Activated CD4-positive, alpha-beta T cell treated with anti-CD3 and anti-CD28 coated beads for 36 hours (primary cell): ENCODE measurements at places on chromosomes 1 and 21. TPM values are rescaled to one million over a fixed set of nuclear protein-coding genes. Genes with fewer than 3 reads are reported as not detected.

GRCh38 chr1:204435872-204436271 lies 24.3 kb upstream of the PPP1R15B start:
- no peaks in the 10 kb centered on the region for H3K27me3 ChIP-seq
- H3K36me3 ChIP-seq: peaks cover 36% of the 10 kb centered on the region
- H3K4me1 ChIP-seq: peaks cover 24% of the 10 kb centered on the region
- no peak for DNase-seq
- peak overlapping the region; percentile 8 for H3K27ac ChIP-seq

- no peak overlapping the region for H3K27ac ChIP-seq
- H3K27me3 ChIP-seq: no peaks in the 10 kb centered on the region
- no peaks in the 10 kb centered on the region for H3K4me1 ChIP-seq
- no peak for DNase-seq
- H3K4me3 ChIP-seq: no peak overlapping the region
Observed at GRCh38 chr1:10378081-10378841, 20.6 kb upstream of the PGD start.

GRCh38 chr1:148308832-148309458 lies 156.9 kb upstream of the NBPF11 start:
- H3K4me1 ChIP-seq: peaks cover 16% of the 10 kb centered on the region
- H3K27me3 ChIP-seq: peaks cover 51% of the 10 kb centered on the region
- no peak for DNase-seq

RSPH1 gene
- 0.34 TPM for total RNA-seq

GRCh38 chr1:195462646-195463045 lies 1145.6 kb downstream of the KCNT2 start:
- DNase-seq: no peak
- H3K27ac ChIP-seq: no peak overlapping the region
- no peaks in the 10 kb centered on the region for H3K4me1 ChIP-seq
- no peak overlapping the region for H3K4me3 ChIP-seq
- no peaks in the 10 kb centered on the region for H3K27me3 ChIP-seq

LPGAT1 gene
- total RNA-seq: 24.9 TPM

GRCh38 chr1:14524826-14525636 lies 73.5 kb upstream of the KAZN start:
- H3K36me3 ChIP-seq: no peaks in the 10 kb centered on the region
- no peaks in the 10 kb centered on the region for H3K4me1 ChIP-seq
- DNase-seq: no peak

LIPI gene
- not detected for total RNA-seq

DNA sequence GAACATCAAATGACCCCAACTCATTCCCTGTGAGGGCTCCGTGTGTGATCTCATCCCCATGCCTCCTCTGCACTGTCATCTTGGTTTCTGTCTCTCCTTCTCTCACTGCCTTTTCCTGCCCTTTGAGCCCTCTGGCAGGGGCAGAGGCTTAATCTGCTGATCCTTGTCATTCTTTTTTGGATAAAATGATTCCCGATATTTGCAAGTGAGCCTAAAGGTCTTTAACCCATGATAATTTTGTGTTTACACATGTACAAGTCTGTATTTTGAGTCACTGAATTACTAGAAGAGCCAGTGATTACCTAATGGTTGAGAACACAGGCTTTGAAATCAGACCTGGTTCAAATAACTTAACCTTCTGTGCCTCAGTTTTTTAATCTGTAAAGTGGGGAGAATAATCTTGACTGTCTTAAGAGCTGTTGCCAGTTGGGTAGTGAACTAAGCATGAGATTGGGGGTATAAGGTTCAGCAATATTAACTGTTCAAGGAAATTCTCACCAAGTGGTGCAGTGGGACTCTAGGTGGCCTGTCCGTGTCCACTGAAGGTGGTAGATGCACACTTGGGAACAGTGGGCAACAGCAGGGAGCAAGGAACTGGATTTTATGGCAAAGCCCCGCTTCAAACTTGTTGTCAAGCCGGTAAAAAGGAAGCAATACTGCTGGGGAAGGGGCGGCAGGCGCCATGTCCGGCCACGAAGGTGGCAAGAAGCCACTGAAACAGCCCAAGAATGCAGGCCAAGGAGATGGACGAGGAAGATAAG lies 1.6 kb downstream of the ECHDC2 start:
- H3K27ac ChIP-seq: peak overlapping the region; percentile 24
- H3K36me3 ChIP-seq: no peaks in the 10 kb centered on the region
- no peak for DNase-seq

GRCh38 chr1:204736836-204737235 lies 51.3 kb upstream of the LRRN2 start:
- peaks cover 11% of the 10 kb centered on the region for H3K27me3 ChIP-seq
- DNase-seq: no peak
- no peaks in the 10 kb centered on the region for H3K4me1 ChIP-seq
- H3K4me3 ChIP-seq: no peak overlapping the region

SPRR2A gene
- total RNA-seq: not detected

DNA sequence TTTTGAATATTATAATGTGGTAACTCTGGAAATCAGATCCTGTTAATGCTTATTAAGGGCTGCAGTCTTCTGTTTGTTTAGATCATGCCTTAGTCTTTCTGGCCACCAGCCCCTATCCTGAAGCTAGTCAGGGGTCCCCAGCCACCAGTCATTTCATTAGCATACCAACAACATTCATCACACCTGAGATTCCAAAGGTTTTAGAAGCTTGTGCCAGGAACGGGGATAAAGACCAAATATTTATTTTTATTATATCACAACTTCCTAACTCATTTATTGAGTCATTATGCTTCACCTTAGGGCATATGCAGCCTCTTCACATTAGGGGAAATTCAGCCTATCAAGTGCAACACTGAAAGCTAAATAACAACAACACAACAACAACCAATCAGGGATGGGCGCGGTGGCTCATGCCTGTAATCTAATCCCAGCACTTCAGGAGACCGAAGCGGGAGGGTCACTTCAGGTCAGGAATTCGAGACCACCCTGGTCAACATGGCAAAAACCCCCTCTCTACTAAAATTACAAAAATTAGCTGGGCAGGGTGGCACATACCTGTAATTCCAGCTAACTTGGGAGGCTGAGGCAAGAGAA lies 2.9 kb upstream of the PSEN2 start:
- no peak for DNase-seq
- H3K36me3 ChIP-seq: no peaks in the 10 kb centered on the region
- no peak overlapping the region for H3K27ac ChIP-seq
- peaks cover 29% of the 10 kb centered on the region for H3K27me3 ChIP-seq
- H3K4me3 ChIP-seq: no peak overlapping the region

DNA sequence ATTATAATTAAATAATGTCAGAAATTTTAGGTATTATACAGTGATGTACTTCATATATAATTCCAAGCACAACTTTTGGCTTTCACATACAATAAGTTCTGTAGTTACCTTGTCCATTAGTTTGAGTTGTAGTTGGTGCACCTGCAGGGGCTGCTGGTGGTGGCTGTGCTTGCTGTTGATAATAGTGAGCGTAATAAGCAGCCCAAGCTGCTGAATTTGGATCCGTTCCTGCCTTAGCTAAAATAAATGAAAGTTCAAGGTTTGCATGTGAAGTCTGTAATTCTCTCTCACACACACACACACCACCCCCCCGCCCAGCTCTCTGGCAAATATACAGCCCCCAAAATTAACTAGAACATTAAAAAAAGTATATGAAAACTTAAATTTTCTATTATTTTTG lies 22.4 kb downstream of the FUBP1 start:
- DNase-seq: no peak
- H3K4me1 ChIP-seq: peaks cover 30% of the 10 kb centered on the region
- H3K36me3 ChIP-seq: peaks cover 67% of the 10 kb centered on the region
- H3K4me3 ChIP-seq: no peak overlapping the region

RPE65 gene
- total RNA-seq: not detected

OR6K3 gene
- total RNA-seq: not detected

GRCh38 chr21:25359724-25360123 lies 247.6 kb downstream of the MRPL39 start:
- no peak for DNase-seq
- no peaks in the 10 kb centered on the region for H3K36me3 ChIP-seq
- no peak overlapping the region for H3K4me3 ChIP-seq
- no peak overlapping the region for H3K27ac ChIP-seq

DNA sequence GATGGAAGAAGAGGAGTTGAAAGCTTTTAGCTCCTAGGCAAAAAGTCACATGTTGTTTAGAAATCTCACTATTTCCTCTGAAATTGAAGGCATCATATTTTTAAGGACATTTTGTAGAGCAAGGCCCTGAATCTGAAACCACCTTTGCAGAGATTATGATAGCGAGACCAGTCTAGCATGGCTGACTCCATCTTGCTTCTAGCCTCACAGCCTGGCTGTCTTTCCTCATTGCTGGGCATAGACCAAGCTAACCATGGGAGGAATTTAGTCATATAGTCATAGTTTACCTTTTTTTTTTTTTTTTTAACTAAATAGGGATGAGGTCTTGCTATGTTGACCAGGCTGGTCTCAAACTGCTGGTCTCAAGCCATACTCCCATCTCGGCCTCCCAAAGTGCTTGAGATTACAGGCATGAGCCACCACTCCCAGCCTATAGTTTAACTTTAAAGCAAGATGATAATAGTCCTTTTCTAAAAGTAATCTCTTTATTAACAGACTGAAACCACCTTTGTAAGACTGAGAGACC lies 42.2 kb upstream of the ZNF326 start:
- DNase-seq: no peak
- no peak overlapping the region for H3K27ac ChIP-seq
- no peak overlapping the region for H3K4me3 ChIP-seq

- no peak overlapping the region for H3K27ac ChIP-seq
- H3K4me3 ChIP-seq: no peak overlapping the region
- peaks cover 3% of the 10 kb centered on the region for H3K36me3 ChIP-seq
- no peak for DNase-seq
- peaks cover 7% of the 10 kb centered on the region for H3K4me1 ChIP-seq
- H3K27me3 ChIP-seq: no peaks in the 10 kb centered on the region
Observed at GRCh38 chr1:25593861-25594260, 22.7 kb upstream of the MAN1C1 start.

- no peaks in the 10 kb centered on the region for H3K36me3 ChIP-seq
- no peak for DNase-seq
- H3K27me3 ChIP-seq: no peaks in the 10 kb centered on the region
- H3K27ac ChIP-seq: no peak overlapping the region
Observed at GRCh38 chr21:46078978-46079351, 18.9 kb upstream of the COL6A2 start.

SZRD1 gene
- total RNA-seq: 238 TPM

AGTRAP gene
- total RNA-seq: 13.2 TPM

FAM163A gene
- not detected for total RNA-seq

GRCh38 chr1:76066394-76066793 lies 8.2 kb upstream of the ST6GALNAC3 start:
- H3K36me3 ChIP-seq: no peaks in the 10 kb centered on the region
- no peaks in the 10 kb centered on the region for H3K4me1 ChIP-seq
- no peak overlapping the region for H3K4me3 ChIP-seq
- H3K27me3 ChIP-seq: peaks cover 14% of the 10 kb centered on the region
- no peak for DNase-seq
- no peak overlapping the region for H3K27ac ChIP-seq

GRCh38 chr1:224245188-224245587 lies 62.1 kb downstream of the DEGS1 start:
- H3K27me3 ChIP-seq: no peaks in the 10 kb centered on the region
- DNase-seq: peak; percentile 16
- peak overlapping the region; percentile 59 for H3K27ac ChIP-seq
- H3K4me1 ChIP-seq: peaks cover 13% of the 10 kb centered on the region
- no peak overlapping the region for H3K4me3 ChIP-seq

AQP10 gene
- total RNA-seq: not detected

- DNase-seq: no peak
- no peak overlapping the region for H3K27ac ChIP-seq
- H3K36me3 ChIP-seq: no peaks in the 10 kb centered on the region
- no peak overlapping the region for H3K4me3 ChIP-seq
Observed at GRCh38 chr21:34357889-34358288, 5.9 kb upstream of the KCNE2 start.

GRCh38 chr1:197987294-197987693 lies 70.1 kb downstream of the LHX9 start:
- H3K4me1 ChIP-seq: no peaks in the 10 kb centered on the region
- H3K27me3 ChIP-seq: no peaks in the 10 kb centered on the region
- no peak overlapping the region for H3K4me3 ChIP-seq

NBPF9 gene
- total RNA-seq: 21.6 TPM

GRCh38 chr1:46300673-46301405 lies 2.6 kb downstream of the LRRC41 start:
- no peaks in the 10 kb centered on the region for H3K27me3 ChIP-seq
- H3K27ac ChIP-seq: peak overlapping the region; percentile 80
- peaks cover 31% of the 10 kb centered on the region for H3K36me3 ChIP-seq
- peaks cover 24% of the 10 kb centered on the region for H3K4me1 ChIP-seq
- H3K4me3 ChIP-seq: peak overlapping the region; percentile 95
- DNase-seq: no peak

GRCh38 chr21:43659136-43660000 lies at the start of the genes HSF2BP and RRP1B:
Gene HSF2BP, minus strand, starts transcription at chr21:43659488. Its CDS starts 1,392 bp downstream, at chr21:43658096.
Gene RRP1B, plus strand, starts transcription at chr21:43659560. Its CDS starts 105 bp downstream, at chr21:43659665.
- peaks cover 43% of the 10 kb centered on the region for H3K4me1 ChIP-seq
- H3K4me3 ChIP-seq: peak within 1 kb of the TSS; percentile 94
- DNase-seq: peak; percentile 89
- H3K36me3 ChIP-seq: peaks cover 38% of the 10 kb centered on the region
- H3K27me3 ChIP-seq: no peaks in the 10 kb centered on the region
- H3K27ac ChIP-seq: peak within 1 kb of the TSS; percentile 93

CFAP45 gene
- 0.98 TPM for total RNA-seq

KCND3 gene
- not detected for total RNA-seq

DNA sequence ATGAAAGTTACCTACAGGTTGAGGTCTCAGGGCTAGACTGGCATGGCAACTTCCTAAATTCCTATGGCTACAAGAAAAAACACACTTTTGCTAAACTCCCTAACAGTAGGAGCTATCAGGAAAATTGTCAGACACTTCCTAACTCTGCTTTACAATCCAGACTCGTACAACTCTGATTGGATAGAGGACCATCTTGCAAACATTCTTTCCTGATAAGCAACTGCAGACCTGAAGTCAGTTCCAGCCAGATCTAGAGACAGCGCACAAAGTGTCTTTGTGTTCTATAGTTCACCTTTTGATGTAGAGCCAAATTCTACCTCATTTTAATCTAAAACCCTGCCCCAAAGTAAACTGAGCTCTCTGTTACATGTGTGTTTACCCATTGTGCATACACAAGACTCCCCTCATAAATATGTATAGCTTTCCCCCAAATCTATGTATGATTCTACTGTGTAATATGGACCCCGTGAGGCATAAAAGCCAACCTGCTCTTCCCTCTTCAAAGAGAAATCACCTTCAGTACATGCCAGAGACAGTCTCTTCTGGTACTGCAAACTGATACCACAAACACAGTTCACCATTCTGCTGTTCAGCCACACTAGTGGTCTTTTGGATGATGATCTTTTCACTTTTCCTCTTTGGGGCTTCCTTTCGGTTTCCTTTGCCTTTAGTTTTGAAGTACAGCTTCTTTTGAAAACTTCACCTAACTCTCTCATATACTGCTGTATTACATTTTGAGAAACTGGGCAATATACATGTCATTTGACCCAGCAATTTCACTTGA lies 21.7 kb downstream of the ZP4 start:
- no peak overlapping the region for H3K27ac ChIP-seq
- H3K4me3 ChIP-seq: no peak overlapping the region
- DNase-seq: no peak
- H3K4me1 ChIP-seq: peaks cover 2% of the 10 kb centered on the region
- no peaks in the 10 kb centered on the region for H3K36me3 ChIP-seq
